Activated T-cell treated with anti-CD3 and anti-CD28 coated beads, Interleukin-2, amount 50 U/mL, for 1 hour (primary cell): ENCODE measurements at places on chromosomes 2 and 18.

- no peak for DNase-seq
Measured at GRCh38 chr2:41267929-41268659, 779.7 kb upstream of the PKDCC start.

- DNase-seq: no peak
Measured at GRCh38 chr2:10084223-10084865, 4.1 kb upstream of the CYS1 start.

GRCh38 chr18:76993573-76993972, 139.0 kb downstream of the MBP start:
- DNase-seq: no peak

DNA sequence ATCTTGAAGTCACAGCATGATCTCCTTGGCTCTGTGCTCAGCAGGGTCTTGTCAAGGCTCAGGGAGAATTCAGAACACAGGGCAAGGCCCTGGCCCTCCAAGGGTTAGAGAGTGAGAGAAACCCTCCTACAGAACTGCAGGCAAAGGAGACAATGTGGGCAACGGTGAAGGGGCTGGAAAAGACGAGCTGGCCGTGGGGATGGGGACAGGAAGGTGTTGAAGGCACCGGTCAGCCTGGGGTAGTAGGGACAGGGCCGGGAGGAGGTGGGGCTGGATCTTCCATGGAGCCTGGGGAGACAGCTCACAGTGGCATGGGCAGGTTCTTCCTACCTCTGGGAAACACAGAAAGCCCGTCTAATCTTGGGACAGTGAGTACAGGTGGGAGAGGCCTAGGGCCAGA, 92.2 kb upstream of the MCFD2 start:
- DNase-seq: no peak

- DNase-seq: no peak
Measured at GRCh38 chr2:101981066-101981465, 10.7 kb upstream of the IL1R2 start.

- no peak for DNase-seq
Measured at GRCh38 chr18:69220529-69220928, 180.2 kb upstream of the DOK6 start.

GRCh38 chr18:29083545-29083944, 906.6 kb upstream of the CDH2 start:
- DNase-seq: no peak

DNA sequence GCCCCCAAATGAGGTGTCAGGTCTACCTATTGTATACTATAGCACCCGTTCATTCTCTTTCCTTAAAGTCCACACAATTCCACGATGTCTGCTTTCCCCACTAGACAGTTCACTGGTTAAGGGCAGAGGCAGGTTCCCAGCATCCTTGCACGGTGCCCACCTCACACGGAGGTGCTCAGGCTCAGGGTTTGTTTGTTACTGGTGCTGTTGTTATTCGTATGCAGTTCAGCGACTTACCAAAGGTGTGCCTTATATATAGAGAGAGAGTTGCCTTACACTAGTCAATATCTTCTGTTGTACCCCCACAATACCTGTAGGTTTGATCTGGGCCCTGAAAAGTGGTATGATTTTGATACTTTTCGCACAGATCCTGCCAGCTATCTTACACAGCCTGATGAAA, 30.6 kb downstream of the SLC3A1 start:
- no peak for DNase-seq

DNA sequence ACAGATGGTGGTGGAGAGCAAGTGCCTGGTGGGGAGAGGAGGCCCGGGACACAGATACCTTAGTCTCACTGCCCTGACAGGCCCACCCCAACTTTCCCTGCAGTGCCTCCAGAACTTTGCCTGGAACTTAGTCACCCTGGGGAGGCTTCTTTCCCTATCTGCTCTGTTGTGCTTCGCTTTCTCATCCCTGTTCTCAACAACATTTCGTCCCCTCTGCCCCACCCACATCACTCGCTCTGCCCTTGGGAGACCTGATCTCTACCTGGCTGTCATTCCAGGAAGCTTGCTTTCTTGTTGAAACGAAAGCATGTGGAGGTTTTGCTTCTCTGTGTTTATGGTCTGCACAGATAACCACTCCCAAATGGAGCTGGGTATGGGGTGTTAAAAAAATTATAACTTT, 93.8 kb downstream of the PRKCE start:
- no peak for DNase-seq

GRCh38 chr2:188338463-188338862, 46.8 kb downstream of the GULP1 start:
- DNase-seq: no peak
